ENCODE measurements at places on chromosomes 12 and 14.

- no peak for DNase-seq
Measured at GRCh38 chr12:53670308-53670707, 5.6 kb downstream of the ATP5MC2 start.

DNA sequence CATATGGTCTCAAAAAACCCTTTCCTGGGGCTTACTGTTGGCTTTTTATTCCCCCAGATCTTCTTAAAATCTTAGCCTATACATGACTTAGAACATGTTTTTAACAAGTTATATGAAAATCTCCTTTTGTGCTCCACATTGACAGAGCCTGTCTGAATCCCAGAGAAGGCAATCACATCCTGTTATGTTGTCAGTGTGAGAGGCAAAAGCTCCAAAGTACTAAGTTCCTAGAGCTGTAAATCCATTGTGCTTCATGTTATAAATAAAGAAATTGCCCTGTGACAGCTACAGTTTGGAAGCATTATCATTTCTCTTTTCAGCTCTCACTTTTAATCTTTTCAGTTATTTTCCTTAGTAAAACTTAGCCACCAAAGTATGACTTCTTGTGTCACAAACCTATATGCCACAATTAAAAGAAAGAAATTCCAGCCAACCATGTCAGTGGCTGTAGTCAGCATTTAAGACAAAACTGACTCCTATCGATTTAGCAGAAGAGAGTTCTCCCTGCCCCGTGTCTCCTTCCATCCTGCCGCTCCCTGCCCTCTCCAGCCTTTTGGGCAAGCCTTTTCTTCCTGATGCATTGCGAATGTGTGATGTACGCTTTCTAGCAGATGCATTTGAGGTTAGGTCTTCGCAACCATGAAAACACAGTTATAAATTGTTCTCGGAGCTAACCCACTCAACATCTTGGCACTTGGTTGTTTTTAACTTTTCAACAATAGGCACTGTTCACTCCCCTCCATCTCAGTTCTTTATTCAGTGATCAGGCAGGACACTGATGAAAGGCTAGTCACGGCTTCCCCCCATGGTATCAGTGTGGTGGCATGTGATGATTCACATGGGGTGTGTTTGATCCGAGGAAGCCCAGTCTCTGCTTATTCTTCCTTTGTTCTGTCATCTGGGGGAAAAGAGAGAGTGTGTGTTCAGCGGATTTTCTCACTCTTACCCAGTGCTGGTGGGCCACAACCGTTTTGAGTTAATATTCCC is 143.5 kb downstream of the SSPN start:
- no peak for DNase-seq

- no peak for DNase-seq
Measured at GRCh38 chr14:74927225-74927624, 4.2 kb upstream of the RPS6KL1 start.

DNA sequence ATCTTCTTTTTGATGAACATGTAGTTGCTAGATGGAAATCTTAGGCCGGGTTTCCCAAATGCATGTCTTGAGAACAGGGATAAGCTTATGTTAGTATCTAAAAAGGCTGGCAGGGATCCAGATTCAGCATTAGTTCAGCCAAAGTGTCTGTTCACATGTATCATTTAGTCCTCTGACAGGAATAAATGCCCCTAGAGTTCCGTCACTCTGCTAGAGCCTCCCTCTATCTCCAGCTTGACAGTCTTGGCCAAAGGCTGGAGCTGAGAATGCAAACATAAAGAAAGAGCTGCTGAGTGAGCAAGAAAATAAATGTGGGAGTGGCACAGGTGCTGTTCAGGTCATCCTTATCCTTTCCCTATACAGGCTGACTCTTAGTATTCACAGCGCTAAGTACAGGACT is 13.8 kb upstream of the NELL2 start:
- no peak for DNase-seq

Measured in right lung (tissue), 10 donors.